ELF-1 (cell line): ENCODE measurements at places on chromosomes 12 and 14.
A peak's percentile ranks its signal among the peaks of the same experiment; 100 is the strongest.

DNA sequence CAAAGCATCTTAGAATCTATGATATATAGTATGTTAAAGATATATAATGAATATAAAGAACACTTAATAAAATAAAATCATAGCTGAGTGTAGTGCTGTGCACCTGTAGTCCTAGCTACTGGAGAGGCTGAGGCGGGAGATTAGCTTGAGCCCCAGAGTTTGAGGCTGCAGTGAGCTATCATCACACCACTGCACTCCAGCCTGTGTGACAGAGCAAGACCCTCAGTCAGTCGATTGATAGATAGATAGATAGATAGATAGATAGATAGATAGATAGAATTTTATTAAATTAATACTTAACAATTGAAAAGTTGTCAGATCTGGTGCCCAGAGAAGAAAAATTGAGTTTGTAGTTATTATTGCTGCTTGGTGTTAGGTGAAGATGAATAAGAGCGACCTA, 40.0 kb downstream of the CNOT2 start:
- DNase-seq, result no peak

- DNase-seq, result no peak
Observed at GRCh38 chr14:51210594-51210993, 29.5 kb upstream of the TMX1 start.

DNA sequence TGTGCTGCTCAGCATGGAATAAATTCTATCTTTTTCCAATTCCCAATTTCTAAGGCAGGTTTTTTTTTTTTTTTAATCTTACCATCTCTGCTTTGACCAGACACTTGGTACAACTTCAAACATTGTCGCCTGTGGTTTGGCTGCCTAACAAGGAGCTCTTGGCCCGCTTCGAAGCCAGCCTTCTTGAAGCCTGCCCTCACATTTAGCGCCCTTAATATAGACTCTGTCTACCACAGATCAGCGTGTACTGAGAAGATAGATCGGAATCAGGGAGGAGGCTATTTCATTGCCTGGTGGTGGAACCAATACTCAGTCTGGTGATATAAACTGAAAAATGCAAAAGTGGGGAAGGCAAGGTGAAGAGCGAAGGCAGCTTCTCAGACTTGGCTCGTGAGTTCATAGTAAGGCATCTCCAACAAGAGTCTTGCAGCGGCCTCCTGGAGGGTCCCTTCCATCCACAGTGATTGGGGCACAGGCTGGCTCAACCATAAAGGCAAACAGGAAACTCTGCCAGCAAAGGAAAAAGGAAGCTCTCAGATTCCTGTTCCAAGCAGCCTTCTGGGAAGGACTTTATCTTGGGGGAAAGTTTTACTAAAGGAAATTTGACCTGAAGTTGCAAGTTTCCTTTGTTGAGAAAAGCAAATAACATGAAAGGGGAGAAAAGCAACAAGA, 103.2 kb upstream of the BCL2L14 start:
- DNase-seq, result no peak

GRCh38 chr12:101823891-101824290, 6.9 kb downstream of the GNPTAB start:
- peak; percentile 77 for DNase-seq

- no peak for DNase-seq
Observed at GRCh38 chr12:22101749-22102243, 55.8 kb downstream of the CMAS start.

- no peak for DNase-seq
Observed at GRCh38 chr12:100528471-100529127, 44.9 kb upstream of the GAS2L3 start.

DNA sequence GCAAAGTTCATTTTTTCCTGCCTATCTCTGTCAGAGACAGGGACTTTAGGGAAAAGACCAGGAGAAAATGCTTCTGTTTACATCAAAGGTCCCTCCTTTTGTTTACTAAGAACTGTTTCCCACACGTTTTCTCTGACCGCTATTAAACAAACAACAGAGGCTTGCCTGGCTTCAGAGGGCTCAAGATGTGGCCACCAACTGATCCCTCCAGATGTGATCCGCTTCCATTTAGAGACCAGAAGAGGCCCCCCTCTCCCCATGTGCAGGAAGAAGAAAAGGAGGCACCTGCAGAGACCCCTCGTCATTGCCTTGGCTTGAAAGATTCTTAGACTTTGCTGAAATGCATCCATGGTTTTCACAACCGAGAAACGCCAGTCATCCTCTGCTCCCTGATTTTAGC, 217.9 kb upstream of the PWP1 start:
- peak; percentile 9 for DNase-seq

DNA sequence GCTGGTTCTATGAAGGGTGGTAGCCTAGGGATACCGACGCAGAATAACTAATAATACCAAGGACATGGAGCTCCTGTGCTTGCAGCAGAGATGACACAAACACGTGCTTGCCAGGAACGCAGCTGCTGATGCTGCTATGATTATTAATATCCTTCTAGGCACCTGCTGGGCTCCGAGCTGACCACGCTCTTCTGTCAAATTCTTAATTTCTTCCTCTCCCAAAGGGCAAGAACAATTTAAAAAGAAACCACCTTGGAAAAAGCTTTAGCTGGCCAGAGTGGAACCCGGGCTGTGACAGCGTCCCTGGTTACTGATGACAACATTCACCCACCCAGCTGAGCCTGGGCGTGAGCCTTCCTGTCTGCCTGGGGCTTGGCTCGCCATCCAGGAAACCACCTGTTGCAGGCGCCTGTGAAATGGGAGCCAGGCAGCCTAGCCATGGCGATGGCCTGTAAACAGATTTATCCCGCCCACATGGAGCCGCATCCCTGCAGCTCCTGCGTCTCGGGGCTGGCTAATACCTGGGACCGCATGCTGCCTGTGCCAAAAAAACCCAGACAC, 28.8 kb downstream of the CLMN start:
- peak; percentile 12 for DNase-seq
